ENCODE measurements at places on chromosomes 5 and 9.

- no peak for DNase-seq
These were observed 168.7 kb downstream of the GRIA1 start for GRCh38 chr5:153659039-153659736.

- no peak for DNase-seq
These were observed 5.4 kb downstream of the GDA start for GRCh38 chr9:72154468-72155285.

DNA sequence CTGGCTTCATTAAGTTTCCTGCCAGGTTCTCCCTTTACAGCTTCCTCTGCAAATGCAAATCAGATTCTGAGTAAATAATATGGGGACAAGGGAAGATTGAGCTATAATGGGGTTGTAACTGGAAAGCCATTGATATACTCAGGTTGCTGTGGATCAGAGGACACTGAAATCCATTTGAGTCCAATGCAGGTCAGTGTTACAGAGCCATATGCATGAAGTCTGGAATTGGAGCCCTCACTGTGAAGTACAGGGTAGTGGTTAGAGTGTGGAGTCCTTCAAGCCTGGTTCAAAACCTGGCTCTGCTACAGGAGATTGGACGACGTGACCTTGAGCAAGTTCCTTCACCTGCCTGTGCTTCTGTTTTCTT lies 48.7 kb downstream of the TIMD4 start:
- DNase-seq: no peak

- DNase-seq: no peak
These were observed 1.8 kb upstream of the WDR31 start for GRCh38 chr9:113341712-113342410.

DNA sequence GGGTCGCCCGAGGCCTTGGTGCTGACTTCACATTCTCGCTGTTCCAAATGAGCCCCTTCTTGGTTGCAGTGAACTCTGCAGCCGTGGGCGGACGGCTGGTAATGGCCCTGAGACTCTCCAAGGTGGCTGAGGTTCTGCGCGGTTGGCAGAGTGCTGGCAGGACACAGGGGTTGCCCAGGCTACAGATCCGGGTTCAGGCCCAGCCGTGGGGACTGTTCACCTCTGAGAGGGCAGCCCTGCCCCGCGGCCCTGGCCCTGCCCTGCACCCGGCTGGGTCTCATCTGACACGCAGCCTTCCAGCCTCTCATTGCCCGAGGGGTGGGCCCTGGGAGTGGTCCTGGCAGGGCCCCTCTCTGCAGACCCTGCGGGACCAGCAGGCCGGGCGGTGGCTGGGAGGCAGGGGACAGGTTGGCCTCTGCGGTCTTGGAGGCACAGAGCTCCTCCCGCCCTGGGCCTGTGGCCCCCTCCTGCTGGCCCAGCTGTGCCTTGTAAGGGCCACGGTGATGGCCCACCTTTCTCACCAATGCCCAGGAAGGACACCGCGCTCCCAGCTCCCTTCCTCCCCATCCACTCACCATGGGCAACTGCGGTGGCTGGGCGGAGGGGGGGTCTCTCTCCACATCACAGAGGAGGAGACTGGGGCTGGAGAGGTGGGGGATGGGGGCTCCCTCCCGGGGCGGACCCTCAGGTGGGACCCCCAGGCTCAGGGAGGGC lies 51.6 kb downstream of the AHRR start:
- DNase-seq: no peak

DNA sequence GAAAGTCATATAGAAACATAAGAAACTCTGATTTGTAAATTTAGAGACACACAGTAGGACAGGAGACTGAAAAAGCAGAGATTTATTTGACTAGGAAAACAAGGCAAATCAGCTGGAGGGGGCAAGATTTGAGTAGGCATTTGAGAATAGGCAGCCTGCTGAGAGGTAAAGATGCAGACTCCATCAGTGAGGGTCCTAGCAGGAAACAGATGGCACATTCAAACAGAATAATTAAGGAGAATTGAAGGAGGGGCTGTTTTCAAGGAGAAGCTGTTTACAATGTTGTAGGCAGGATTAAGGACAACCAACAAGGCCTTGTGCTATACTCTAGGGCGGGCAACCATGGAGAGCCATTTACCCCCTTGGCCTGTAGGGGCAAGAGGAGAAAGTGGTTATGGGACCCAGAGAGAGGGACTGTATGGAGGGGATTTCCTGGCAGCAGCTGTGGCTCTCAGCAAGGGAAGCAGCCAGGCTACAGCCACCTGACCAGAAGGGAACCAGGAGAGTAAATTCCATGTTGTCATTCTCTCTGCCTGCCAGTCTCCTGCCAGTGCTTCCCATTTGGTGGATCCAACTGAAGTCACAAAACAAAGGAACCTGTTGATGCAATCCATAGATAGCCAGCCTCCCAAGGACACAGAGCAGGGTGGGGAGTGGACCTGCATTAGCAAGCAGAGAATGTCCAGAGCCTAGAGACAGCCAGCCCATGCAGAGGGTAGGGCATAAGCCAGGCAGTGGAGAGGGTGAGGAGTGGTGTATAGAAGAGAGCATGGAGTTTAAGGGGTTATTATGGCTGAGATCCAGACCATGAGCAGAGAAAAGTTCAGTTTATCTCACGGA lies 38.2 kb downstream of the PAPPA start:
- no peak for DNase-seq

DNA sequence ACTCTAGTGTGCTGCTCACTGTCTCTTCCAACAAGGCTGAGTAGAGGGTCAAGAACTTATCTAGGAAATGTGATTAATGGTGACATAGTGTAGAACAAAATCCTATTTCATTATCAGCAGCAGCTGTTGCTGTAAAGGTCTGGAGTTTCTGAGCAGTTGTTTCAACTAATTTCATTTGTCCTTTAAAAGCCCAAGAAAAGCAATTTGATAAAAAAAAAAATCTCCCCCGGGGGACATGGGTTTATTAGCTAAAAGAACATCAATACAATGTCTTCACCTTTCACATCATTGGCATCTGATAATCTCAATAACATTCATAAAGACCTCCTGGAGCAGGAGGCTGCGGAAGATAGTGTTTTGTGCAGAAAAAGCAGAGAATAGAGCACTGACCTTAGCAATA lies 468.1 kb downstream of the KCTD16 start:
- no peak for DNase-seq

DNA sequence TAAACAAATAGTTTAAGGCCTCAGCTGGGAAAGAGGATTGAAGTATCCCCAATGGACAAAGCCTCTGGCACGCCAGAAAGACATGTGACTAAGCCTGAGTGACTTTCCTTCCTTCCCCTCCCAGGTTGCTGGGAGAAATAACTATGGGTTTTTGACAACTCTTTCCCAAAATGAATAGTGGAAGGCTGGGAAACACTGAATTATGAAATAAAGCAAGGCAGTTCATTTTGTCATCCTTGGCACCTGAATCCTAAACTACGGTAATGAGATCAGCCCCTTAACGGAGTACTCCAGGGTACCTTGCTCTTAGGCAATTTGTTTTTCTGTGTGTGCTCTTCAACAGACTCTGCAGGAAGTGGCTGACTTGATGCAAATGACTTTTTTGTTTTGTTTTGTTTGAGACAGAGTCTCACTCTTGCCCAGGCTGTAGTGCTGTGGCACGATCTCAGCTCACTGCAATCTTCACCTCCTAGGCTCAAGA lies 75.2 kb downstream of the LMNB1 start:
- DNase-seq: no peak

- DNase-seq: no peak
These were observed 24.3 kb upstream of the UBAP2 start for GRCh38 chr9:34072868-34073590.

- no peak for DNase-seq
These were observed 40.3 kb upstream of the CDKN2AIPNL start for GRCh38 chr5:134451936-134452505.

- DNase-seq: no peak
These were observed 107.0 kb downstream of the ACTL7B start for GRCh38 chr9:108748776-108749175.

- no peak for DNase-seq
These were observed 63.3 kb downstream of the CSF2 start for GRCh38 chr5:132136906-132137305.

Data from stimulated activated CD8-positive, alpha-beta memory T cell treated with anti-CD3 and anti-CD28 coated beads, Interleukin-15, amount 100 ng/mL, for 24 hours (primary cell).